IPS-NIHi11 (cell line): ENCODE measurements at places on chromosomes 1 and 21.

GRCh38 chr1:108961752-108962486 lies 1.4 kb downstream of the CLCC1 start:
- no peak for DNase-seq

GRCh38 chr1:202130297-202130721 lies 7.6 kb downstream of the GPR37L1 start:
- DNase-seq = no peak

- DNase-seq = no peak
These were observed 64.0 kb downstream of the DDX20 start for GRCh38 chr1:111819566-111820263.

- no peak for DNase-seq
These were observed 9.6 kb upstream of the IL20 start for GRCh38 chr1:206855859-206856258.

DNA sequence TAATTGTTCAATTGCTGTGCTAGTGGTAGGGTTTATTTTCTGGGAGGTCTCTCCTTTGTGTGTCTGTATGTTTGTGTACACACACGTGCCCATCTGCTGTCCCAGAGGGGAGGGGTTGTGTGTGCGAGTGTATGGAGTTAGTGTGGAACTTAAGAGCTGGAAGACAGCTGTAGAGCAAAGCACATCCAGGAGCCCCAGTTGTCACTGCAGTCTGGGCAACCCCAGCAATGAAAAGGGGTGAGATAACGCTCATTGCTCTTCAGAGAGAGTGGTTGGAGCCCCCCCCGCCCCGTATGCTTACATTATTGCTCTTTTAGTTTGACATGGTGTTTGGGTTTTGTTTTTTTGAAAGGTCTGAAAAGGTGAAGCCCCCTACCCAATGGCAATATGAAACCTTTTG lies 36.9 kb downstream of the NCF2 start:
- no peak for DNase-seq

DNA sequence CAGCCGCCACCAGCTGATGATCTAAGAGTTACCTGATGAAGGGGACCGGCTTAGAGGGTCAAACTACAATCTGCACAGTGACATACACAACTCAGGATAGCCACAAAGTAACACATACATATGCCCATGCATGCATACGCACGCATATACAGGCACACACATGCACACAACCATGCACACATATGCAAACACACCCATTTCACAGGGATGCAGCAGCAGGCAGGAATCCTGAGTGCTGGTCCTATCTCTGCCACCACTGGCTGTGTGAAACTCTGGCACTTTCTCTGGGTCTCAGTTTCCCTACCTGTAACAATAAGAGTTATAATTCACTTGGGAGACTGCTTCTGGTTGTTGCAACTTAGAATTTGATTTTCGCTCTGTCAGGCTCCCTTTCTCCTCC lies 520.2 kb downstream of the PTPRU start:
- DNase-seq = no peak

DNA sequence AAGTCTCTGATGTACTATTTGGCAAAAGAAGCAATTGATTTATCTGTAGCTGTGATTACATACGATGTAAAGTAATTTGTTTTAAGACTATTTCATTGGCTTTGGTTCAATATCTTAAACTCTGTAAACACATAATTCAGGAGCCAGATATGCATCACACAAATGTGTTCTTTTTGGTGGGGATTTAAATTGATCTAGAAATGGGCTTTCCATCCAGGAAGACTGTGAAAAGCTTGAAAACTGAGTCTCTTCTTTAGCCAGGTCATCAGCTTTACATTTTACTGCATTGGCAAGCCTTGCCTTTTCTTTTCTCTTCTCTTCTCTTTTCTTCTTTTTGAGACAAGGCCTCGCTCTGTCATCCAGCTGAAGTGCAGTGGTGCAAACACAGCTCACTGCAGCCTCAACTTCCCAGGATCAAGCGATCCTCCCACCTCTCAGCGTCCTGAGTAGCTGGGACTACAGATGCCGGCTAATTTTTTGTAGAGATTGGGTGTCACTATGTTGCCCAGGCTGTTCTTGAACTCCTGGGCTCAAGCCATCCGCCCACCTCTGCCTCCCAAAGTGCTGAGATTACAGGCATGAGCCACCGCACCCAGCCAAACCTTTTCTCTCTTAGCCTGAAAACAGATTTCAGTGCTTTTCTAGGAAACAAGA lies 1.4 kb downstream of the RCAN3 start:
- no peak for DNase-seq

- no peak for DNase-seq
These were observed 200.8 kb upstream of the VAMP3 start for GRCh38 chr1:7570311-7570710.

DNA sequence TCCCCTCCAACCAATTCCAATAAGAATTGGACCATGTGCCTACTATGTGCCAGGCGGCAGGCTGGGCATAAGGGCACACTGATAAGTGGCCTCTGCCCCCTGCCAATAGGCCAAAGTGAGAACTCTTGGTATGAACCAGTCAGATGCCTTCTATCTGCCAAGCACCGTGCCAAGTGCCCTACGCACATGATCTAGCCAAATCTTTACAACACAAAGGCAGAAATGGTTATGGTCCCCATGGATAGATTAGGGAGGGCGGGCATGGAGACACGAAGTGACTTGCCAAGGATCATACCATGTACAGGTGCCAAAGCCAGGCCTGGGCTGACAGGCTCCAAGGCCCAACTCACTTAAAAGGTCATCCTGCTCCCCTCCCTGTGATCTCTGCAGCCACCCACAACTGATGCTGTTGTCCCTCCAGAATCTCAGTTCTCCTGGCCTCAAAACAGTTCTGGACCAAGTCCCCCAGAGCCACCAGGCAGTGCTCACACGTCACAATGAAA lies 32.1 kb downstream of the CASZ1 start:
- DNase-seq = no peak

GRCh38 chr1:86394416-86394815 lies 1.7 kb downstream of the ODF2L start:
- no peak for DNase-seq

DNA sequence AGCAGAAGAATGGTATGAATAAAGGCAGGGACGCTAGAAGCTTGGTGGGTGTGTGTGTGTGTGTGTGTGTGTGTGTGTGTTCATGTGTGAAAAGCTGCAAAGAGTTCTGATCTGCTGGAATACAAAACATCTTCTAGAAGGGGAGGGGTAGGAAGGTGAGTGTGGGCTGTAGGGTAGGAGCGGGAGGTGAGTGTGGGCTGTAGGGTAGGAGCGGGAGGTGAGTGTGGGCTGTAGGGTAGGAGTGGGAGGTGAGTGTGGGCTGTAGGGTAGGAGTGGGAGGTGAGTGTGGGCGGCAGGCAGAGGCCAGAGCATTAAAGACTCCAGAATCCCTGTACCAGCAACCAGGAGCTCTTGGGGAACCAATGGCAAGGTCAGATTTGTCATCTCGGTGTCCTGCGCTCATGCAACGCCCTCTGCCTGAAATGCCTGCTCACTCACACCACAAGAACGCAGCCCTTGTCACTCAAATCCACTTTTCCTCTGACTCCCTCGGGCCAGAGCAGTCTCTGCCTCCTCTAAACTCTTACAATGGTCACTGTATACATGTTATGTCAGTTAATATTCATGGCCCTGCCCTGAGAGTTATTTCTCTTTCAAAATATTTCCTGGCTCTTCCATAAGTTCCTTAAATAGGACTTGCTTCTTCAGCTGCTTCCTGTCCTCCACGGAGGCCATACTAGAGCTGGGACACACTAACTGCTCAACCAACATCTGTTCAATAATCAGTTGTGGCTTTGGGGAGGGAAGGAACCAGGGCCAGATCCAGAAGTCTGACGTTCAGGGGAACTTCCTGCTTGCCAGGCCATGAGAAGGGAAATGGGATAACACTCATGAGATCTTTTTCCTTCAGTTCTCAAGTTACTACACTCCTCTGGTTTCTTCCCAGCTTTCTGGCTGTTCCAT lies 53.6 kb upstream of the ZNF644 start:
- no peak for DNase-seq

- no peak for DNase-seq
These were observed 166.9 kb downstream of the TOMM20 start for GRCh38 chr1:234961456-234962339.

DNA sequence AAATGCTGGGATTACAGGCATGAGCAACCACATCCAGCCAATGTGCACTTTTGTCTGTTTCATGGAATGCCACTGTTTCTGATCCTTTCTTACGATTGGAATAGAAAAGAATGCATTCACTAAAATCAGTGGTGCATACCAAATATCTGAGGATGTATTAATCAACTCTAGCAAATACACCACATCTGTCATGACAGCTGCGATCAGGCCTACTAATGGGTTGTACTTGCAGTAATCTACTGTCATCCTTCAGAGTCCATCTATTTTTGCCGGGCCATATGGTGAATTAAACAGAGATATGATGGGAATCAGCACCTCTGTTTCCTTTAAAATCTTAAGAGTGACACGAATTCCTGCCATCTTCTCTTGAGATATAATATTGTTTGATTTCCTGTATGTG lies 8.5 kb upstream of the USP1 start:
- no peak for DNase-seq

GRCh38 chr1:62823556-62823955 lies 39.6 kb downstream of the ATG4C start:
- DNase-seq = no peak
